H1 (cell line): ENCODE measurements at places on chromosomes 13 and 19.

DNA sequence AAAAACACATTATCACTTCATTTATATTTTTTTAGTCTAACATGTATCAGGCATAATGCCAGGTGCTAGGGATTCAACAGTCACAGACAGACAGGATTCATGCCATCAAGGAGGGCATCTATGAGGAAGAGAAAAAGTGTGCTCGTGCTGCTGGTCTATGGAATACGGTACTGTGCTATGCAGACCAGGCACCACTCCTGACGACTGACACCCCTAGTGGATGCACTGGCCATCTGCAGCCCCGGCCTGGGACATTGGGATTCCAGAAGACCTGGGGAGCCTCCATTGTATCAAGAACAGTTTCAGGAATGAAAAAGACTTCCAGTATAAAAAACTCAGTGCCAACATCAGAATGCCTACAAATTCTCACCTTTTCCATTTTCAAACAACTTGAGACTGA is 94.0 kb downstream of the KLF12 start:
- DNase-seq = peak; percentile 81

DNA sequence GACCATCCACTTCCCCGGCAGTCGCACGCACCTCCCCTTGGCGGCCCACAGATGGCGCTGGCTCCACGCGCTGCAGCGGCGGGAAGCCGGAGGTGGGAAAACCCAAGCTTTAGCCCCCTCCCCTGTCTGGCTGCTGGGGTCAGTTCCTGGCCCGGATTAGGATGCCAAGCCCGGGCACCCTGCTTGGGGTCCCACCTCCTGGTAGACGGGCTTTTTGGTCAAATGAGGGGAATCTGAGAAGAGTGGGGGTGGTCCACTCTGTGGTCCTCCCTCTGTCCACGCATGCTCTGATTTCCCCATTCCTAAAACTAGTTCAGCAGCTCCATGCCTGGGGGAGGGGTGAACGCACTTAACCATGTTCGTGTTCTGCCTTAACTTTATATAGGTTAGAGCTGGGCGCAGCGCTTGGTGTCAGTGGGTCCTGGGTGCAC is 8.1 kb upstream of the ADGRE2 start:
- DNase-seq = peak; percentile 90

DNA sequence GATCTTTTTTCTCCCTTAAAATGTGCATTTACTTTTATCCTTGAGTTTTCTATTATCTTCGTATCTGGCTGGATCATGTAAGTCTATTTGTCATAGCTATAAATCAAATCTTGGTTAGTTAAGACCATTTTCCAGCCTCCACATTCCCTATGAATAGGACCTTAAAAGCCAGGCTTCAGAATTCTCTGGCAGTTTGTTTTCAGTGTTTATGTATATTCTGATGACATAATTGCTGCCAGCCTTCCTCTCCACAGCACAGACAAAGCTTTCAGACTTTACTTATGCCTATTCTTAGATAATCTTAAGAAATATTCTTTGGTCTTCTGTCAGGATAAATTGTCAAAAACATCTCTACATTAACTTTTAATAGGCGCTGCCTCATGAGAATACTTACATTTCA is 870.8 kb upstream of the SPRY2 start:
- DNase-seq = no peak

GRCh38 chr13:44101347-44102083 is 221.8 kb downstream of the LACC1 start:
- no peak for DNase-seq

GRCh38 chr13:97142452-97142851 is 79.7 kb upstream of the MBNL2 start:
- no peak for DNase-seq

DNA sequence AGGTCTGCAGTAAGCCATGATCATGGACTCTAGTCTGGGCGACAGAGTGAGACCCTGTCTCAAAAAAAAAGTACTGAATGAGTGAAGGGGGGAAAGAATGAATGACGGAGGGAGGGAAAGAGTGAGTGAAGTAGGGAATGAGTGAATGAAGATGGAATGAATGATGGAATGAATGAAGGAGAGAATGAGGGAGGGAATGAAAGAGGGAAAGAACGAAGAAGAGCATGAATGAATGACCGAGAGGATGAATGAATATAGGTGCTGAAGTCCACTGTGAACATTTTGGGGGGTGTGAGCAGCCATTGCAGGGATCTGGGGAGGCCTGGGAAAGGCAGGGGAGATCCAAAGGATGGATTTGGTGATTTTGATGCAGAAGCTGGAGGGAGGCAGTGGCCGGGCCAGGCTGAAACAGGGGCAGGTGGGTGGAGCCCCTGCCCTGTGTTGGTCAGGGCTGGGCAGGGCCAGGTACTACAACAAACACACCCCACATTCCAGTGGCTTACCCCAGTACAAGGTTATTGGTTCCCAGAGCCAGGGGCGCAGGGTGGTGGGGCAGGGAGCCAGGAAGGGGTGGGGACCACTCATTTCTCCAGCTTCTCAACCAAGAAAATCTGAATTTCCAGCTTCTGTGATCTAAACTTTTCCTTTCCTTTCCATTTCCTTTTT is 14.3 kb downstream of the SLC27A1 start:
- DNase-seq = no peak

GRCh38 chr13:68046903-68047302 is 816.8 kb upstream of the PCDH9 start:
- DNase-seq = no peak

- DNase-seq = no peak
Observed at GRCh38 chr13:101007245-101007644, 332.6 kb upstream of the TMTC4 start.

DNA sequence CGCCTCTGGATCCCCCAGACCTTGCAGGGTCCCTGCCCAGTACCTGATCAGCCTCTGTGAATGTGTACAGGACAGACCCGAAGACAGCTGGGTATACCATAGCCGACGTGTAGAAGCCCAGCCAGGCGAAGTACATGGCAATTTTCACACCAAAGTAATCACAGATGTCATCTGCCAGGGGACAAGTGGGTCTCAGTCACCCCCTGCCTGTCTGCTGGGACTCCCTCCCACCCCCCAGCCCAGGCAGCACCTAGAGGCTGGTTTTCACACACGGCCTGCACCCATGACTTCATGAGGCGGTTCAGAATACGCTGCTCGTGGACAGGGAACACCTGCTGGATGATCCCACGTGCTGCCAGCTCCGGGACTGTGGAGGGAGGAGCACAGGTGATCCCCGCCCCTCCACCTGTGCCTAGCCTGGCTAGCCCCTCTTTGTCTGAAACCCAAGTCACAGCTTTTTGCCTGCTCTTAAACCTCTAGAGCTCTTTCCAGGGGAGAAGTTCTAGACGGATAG is 3.6 kb downstream of the ANO8 start:
- DNase-seq = no peak

GRCh38 chr19:54654447-54655321 is 8.1 kb upstream of the LILRB4 start:
- DNase-seq = no peak

DNA sequence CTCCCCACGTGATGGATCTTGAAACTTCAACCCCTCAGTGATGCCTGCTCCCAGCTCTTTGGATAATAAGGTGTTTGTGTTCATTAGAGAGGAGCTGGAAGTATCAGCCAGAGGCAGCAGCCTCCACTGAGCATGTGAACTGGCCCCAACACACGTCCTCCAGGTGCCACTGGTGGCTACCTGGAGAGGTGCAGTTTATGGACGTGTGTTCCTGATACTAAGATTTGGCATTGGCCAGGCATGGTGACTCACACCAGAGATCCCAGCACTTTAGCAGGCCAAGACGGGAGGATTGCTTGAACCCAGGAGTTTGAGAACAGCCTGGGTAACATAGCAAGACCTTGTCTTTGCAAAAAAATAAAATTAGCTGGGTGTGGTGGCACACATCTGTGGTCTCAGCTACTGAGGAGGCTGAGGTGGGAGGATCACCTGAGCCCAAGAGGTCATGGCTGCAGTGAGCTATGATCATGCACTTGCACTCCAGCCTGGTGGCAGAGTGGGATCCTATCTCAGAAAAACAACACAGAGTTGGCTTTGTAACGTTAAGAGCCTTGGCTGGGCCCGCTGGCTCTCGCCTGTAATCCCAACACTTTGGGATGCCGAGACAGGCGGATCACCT is 34.4 kb downstream of the SLC25A42 start:
- DNase-seq = no peak

DNA sequence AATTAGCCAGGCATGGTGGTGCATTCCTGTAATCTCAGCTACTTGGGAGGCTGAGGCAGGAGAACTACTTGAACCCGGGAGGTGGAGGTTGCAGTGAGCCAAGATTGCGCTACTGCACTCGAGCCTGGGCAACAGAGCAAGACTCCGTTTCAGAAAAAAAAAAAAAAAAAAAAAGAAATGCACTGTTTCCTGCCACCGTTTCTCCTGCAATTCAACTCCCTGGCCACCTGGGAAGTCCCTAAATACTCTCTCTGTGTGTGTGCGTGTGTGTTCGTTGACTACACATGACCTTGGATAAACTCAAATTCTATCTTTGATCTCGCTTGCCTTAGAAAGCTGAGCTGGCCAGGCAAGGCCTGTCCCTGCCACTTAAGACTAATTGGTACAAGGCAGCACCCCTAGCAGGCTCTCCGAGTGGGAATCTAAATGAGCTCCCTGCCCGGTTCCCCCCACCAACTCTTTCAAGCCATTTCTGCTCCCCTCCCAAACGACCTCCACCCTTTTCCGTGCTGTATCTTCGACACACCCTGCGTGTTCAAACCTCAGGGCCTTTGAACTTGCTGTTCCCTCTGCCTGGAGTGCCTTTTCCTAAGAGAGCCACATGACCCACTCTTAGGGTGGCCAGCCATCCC is 5.2 kb upstream of the BCAT2 start:
- no peak for DNase-seq

DNA sequence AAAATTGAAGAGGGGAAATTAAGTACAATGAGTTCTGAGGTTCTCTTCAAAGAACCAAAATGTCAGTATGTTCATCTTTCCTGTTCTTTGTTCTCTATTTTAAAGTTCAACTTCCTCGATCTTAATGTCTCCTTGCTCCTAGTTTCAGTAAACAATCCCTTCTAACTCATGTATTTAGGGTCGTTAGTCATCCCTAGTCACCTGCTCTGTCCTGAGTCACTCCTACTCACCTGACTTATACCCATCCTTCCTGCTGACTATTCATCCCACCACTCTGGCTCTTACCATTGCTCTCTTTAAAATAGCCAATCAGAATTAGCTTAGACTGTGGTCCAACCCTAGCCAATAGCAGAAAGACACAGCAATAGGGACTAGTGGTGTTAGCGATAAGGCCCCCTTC is 24.3 kb downstream of the ZNF90 start:
- DNase-seq = peak; percentile 35

- no peak for DNase-seq
Observed at GRCh38 chr13:94192431-94192975, 287.0 kb downstream of the DCT start.

- no peak for DNase-seq
Observed at GRCh38 chr19:45056831-45057230, 18.0 kb downstream of the CLASRP start.

DNA sequence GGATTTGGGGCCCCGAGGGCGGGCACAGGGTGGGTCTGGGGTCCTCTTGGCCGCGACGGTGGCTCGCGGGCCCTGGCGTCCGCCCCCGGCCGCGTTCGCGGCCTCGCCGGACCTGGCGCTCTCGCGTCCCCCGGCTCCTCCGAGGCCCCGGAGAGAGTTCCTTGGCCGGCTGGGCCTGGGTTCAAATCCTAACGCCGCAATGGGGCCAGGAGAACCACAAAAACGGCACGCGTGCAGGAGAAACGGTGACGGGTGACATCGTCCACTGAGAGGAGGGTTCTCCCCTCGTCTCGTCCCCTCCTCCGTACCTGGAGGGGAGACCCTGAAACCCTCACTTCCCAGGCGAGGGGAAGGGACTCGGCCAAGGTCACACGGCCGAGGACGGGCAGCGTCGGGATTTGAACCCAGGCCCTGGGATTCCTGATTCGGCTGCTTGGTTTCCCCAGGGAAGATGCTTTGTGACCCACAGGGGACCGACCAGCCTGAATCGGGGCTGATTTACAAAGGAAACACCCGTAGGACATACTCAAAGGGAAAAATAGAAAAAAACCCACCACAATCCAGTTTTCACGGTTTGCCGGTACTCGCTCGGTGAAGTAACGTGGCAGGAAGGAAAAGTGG is 624 bp downstream of the SAFB start:
- no peak for DNase-seq

GRCh38 chr13:98990701-98991100 is 12.8 kb upstream of the DOCK9 start:
- no peak for DNase-seq

- no peak for DNase-seq
Observed at GRCh38 chr13:109751477-109751876, 34.9 kb downstream of the IRS2 start.

DNA sequence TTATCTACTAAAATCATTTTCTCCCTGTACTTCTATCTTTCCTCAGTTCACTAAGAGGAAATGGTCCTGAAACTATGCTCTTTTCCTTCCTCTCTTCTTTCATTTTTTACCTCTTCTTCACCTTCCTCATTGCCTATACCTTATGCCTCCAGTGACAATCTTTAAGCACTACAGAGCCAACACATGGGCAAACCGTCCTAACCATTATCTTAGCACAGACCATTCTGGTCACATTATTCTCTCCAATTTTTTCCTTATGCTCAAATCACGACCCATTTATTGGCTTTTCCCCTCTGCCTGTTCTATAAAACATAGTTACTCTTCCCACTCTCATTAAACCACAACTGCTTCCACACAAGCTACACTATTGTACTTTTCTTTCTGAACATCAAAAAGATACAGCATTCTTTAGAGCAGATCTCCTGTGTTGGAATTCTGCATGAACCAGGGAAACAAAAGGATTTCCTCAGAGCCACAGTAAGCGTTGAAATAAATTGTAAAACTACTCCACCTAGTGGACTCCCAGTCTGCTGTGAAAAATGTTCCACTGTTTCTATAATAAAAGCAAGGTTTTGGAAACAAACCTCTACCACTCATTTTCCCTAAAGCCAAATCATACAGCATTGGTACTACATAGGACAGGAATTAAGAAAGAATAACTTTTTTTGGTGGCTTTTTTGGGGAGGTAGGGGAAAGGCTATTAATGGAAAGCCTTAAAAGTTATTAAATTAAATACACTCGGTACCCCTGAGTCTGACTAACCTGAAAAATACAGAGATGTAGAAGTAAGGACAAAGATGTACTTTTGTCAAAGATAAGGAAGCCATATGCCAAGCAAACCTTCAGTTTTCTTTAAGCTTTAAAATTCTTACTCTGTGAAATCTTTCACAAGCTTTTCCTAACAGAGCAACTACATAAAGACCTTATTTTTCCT is 19.5 kb downstream of the NUFIP1 start:
- DNase-seq = no peak

DNA sequence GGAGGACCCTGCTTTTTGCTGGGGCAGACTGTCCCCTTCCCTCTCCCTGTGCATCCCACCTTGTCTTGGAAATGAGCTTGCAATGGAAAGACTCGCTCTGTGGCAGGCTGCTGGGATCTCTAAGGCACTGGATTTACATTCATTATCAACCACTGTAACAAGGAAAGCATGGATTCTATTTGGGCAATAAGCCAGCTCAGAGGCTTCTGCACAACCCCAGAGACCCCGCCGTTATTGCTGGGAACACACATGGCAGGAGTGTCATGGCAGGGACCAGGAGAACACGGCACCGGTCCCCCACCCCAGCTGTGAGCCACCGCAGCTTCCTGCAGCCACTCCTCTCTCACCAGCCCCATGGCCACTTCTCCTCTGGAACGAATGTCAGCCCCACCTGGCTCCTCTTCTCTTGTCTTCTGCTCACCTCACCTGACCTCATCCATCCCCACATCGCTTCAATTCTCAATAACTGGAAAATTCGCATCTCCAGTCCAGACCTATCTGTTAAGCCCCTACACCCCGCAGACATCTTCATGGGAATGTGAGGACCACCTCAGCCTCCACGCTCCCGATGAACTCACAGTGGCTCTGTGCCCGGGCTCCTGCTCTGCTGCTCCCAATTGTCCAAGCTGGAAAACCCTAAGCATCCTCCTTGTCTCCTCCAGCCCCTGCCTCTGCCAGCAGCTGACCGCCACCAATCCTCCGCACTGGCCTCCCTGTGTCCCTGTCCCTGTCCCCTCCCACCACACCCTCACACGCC is 181.5 kb downstream of the USP12 start:
- DNase-seq = no peak
